ENCODE measurements at places on chromosomes 5 and 9.

- no peak for DNase-seq
These were observed 20.2 kb downstream of the DAB2IP start for GRCh38 chr9:121671612-121672155.

- no peak for DNase-seq
These were observed 704 bp downstream of the SPARC start for GRCh38 chr5:151685749-151686673.

DNA sequence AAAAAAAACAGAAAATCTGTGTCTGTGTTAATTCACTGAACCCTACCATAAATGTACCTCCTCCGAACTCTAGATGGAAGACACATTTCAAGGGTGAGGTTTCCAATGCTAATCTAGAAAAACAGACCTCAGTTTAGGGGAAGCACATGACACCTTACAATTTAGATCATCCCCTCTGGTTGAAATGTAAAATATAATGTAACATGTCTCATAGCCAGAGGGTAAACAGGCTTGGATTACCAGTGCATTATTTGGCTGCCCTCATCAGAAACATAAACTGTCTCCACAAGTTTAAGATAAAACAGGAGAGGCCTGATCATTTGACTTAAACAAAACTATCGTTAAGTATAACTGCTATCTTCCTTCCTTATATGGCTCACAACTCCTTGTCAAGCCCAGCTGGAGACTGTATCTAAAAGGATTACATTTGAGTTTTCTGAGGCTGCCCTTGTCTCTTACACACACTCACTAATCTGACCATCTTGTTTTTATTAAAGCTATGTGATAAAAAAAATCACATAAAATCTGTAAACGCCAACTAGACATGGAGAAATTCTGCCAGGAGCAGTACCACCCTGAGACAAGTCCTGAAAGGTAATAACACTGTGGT, 105.7 kb downstream of the LURAP1L start:
- DNase-seq: no peak

DNA sequence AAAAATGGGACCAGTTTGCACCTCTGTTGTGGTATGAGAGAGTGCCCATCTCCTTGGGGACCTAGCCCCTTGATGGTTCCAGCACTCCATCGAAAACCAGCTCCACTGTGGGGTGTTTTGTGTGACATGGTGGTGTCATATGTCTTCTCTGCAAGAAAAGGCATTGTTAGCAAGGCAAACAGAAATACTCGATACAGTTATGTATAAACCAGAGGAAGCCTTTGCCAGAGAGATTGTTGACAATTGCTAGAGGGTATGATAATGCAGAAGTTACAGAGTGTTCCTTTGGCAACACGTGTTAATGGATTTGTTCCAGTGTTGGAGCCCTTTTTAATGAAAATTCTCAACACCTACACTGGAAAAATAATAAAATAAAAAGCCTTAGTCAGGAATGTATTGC, 270.4 kb upstream of the DMRT1 start:
- DNase-seq: no peak

GRCh38 chr5:15440434-15440833, 59.5 kb upstream of the FBXL7 start:
- no peak for DNase-seq

DNA sequence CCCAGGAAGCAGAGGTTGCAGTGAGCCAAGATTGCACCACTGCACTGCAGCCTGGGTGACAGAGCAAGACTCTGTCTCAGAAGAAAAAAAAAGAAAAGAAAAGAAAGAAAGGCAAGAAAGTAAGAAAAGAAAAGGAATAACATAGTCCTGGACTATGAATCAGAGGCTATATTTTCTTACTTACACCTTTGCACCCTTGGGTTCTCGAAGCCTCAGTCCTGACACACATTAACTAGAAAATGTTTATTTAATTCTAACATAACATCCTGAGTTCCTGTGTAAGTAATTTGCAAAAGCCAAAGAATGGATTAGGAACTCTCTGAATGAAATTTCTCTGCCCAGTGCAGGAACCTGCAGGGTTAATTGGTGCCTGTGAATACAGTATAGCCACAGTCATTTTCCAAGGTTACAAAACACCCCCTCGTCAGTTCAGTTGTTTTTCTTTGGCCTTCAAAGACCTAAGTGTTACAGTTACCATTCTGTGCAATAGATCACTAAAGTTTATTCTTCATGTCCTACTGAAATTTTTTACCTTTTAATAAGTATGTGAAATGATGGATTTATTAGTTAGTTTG, 147.6 kb downstream of the SV2C start:
- DNase-seq: no peak

GRCh38 chr9:119216651-119217331, 152.4 kb downstream of the BRINP1 start:
- peak; percentile 83 for DNase-seq

- no peak for DNase-seq
These were observed 228.8 kb downstream of the SMARCA2 start for GRCh38 chr9:2243666-2244555.

GRCh38 chr5:80738466-80738865, 83.7 kb upstream of the DHFR start:
- no peak for DNase-seq

Measured in cerebellar cortex (tissue), 1 donor.